ENCODE measurements at places on chromosomes 1 and 21.

DNA sequence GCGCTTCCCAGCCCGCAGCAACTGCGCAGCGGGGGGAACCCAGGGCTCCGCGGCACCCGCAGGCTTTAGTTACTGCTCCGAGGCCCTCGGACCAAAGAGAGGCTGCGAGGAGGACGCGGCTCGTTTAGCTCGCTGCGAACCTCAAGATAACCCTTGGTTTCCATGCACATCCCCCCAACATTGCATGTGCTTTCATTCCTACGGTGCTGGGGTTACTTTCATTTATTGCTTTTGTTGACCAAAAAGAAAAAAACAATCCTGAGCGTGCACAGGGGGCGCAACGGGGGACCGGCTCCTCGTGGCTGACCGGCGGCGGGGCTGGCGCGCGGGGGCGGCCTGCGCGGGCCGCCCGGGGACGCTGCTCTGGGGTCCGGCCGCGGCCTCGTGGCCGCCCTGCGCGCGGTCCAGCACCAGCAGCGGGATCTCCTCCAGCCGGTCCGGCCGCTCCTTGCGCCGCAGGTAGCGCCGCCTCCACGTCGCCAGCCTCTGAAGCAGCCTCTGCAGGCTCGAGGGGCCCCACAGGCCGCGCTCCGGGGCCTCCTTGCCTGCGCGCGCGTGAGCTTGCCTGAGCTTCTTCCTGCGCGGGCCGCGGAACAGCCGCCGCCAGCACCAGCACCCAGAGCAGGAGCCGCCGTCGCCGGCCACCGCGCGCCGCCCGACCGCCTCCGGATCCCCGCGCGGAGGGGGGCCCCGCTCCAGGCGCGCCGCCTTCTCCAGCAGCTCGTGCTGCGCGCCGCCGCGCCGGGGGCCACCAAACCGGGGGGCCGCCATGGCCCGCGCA, 77.4 kb downstream of the DESI2 start:
- DNase-seq, result peak; percentile 58

DNA sequence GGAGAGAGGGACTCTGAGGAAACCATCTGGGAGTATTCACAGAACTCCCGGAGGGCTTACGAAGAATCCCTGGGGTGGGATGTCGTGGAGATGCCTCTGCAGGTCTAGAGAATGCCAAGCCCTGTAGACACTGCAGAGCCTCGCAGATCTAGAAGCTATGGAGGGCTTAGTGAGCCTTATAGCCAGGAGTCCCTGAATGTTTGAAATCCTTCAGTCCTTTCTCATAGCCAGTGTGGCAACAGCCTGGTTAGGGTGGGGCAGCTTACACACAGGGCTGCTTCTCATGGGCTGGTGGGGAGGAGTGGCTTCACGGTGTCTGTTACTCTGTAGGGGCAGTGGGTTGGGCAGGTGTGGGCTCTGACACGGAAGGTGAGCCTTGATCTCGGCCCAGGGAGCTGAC, 44.2 kb upstream of the KDM4A start:
- DNase-seq, result no peak

DNA sequence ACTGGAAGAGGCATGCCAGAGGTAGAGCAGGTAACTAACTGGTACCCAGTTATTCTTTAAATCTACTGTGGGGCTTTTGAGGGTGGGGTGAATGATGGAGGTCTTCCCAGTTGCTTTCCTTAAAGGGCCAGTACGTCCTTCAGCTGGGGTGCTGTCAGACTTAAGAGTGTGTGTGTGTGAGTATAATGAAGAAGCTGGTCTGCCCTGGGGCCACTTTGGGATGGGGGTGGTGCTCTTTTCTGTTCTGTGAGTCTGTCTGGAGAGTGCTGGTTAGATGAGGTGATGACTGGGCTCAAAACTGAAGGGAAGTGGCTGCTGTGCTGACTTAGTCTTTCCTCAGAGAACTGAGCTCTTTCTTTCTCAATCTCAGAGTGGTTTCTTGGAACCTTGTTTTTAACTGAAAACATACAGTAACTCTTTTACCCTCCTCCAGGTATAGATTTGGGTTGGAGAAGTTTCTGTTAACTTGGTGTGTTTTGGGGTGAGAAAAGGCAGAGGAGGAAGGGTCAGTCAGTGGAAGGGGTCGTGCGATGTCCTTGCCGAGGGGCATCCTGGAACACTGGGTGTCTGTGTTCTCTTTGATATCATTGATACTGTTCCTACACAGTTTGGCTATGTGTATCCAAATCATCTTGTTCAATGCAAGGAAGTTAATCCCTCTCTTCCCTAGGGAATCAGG, 746 bp downstream of the MACF1 start:
- peak; percentile 40 for DNase-seq

DNA sequence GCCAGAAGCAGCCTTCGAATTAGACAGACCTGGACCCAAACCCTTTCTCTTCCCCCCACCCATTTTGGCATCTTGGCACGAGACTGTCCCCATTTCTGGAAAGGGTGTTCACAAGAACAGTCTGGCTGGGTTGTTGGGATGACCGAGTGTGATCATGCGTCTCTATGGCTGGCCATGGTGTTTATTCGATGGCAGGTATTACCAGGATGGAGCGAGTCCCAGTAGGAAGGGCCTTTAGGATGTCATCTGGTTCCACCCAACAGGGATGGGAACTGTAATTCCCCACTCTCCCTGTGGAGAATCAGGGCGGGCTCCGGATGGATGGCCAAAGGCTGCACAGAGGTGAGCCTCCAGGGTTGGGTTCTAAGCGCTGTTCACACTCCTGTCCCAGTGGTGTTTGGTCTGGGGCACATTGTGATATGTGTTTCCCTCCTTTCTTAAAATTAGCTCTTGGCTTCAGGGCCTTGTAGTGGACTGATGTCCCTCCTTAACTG, 33.4 kb upstream of the ATP5PO start:
- DNase-seq, result no peak

GRCh38 chr1:195735140-195735539, 873.1 kb downstream of the KCNT2 start:
- DNase-seq, result no peak

GRCh38 chr1:116415699-116416533, 42.9 kb downstream of the ATP1A1 start:
- DNase-seq, result no peak

DNA sequence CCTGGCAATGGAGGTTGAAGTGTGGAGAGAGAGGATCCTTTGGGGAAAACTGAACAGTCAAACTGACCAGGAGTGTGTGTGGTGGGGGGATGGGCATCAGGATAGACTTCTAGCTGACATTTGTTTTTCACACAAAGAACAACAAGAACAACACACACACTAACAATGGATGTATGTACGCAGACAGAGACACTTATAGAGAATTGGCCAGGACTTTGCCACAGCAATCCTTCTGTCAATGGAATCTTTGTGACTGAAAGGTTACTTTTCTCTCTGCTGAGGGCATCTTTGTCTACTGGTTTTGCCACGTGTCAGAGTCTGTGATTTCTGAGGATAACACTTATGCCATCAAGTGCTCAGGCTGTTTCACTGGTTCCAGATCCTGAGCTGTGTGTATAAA, 12.4 kb upstream of the FCGR2A start:
- no peak for DNase-seq

GRCh38 chr1:11634365-11635192, 19.6 kb downstream of the FBXO2 start:
- no peak for DNase-seq

GRCh38 chr1:230112131-230112701, 45.2 kb downstream of the GALNT2 start:
- DNase-seq, result no peak

GRCh38 chr1:38027201-38028104, 14.9 kb downstream of the UTP11 start:
- no peak for DNase-seq

GRCh38 chr21:36166705-36167104, 10.1 kb downstream of the DOP1B start:
- DNase-seq, result no peak

- no peak for DNase-seq
Observed at GRCh38 chr1:218317061-218317460, 28.1 kb upstream of the TGFB2 start.

- no peak for DNase-seq
Observed at GRCh38 chr1:30816211-30817076, 58.9 kb upstream of the LAPTM5 start.

- no peak for DNase-seq
Observed at GRCh38 chr1:26021647-26022403, at the start of gene EXTL1. TSS of gene EXTL1 (plus strand) at chr1:26021775. CDS start at chr1:26022647, 872 bp downstream.

DNA sequence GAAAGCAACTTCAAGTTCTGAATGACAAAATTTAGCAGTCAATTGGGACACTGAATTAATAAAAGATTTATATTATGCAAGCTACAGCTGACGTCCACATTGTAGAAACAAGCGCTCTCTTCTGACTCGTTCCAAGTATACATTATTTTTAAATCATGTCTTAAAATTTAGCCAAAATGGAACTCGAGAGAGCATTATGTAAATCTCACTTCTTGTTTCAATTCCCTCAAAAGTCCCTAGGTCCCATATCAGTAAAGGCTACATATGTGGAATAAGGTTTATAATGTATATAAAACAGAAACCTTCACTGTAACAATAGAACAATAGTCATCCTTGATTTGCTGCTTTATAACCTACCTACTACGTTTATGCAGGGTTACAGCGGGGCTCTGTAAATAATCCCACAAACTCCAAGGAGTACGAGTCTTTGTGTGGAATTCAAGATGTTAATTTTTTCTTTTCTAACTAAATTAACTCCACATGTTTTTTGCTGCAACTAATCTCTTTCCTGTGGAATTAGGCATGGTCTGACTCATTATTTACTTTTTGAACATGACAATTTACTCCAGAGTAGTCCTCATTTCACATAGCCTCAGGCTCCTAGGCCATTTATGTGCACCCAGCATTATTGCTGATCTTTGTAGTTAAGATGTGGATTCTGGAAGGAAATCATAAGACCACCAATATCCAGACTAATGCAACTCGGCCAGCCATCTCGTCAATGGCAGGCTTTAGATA, 785.1 kb downstream of the LTN1 start:
- DNase-seq, result no peak

DNA sequence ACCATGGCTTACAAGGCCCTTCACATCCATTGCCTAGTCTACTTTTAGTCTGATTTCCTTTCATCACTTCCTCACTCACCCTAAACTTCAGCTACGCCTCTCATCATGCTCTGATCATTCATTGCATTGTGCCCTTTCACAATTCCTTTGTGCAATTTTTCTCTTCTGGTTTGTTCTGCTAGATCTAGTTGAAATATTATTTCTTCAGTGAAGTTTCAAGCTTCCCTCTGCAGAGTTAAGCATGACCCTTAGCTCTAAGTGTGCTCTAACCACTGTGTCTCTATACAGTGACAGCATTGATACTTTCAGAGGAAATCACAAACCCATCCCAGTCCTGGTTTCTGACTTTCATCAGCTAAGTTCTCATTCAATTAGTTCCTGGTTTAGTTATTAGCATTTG, 166.1 kb downstream of the PLA2G4A start:
- DNase-seq, result no peak

DNA sequence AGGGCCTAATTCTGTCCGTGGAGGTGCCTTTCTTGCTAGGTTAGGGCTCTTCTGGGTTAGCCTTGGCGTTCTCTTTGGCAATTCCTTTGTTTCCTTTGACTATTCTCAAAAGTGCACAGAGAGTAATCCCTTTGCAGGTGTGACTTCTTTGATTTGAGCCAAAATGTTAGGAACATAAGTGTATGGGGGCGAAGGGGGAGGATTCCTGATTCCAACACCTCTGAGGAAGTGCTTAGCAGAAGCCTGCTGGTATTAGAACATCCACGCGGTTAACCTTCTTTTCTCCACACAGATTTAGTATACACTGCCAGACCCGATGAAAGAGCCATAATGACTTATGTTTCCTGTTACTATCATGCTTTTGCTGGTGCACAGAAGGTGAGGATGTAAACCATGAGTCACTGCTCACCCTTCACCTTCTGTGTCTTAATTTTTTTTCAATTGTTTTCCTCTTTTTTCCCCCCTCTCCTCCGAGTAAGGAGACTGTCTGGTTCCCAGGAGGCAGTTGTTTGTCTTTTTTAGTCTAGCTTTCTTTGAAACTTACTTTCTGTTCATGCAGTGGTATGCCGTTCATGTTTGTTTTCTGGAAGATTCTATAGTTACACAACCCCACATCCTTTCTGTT, 48.0 kb downstream of the ACTN2 start:
- DNase-seq, result no peak

GRCh38 chr1:223652436-223652941, 13.0 kb downstream of the CAPN8 start:
- DNase-seq, result no peak

GRCh38 chr21:34807146-34807880, 138.5 kb downstream of the CLIC6 start:
- DNase-seq, result peak; percentile 53

DNA sequence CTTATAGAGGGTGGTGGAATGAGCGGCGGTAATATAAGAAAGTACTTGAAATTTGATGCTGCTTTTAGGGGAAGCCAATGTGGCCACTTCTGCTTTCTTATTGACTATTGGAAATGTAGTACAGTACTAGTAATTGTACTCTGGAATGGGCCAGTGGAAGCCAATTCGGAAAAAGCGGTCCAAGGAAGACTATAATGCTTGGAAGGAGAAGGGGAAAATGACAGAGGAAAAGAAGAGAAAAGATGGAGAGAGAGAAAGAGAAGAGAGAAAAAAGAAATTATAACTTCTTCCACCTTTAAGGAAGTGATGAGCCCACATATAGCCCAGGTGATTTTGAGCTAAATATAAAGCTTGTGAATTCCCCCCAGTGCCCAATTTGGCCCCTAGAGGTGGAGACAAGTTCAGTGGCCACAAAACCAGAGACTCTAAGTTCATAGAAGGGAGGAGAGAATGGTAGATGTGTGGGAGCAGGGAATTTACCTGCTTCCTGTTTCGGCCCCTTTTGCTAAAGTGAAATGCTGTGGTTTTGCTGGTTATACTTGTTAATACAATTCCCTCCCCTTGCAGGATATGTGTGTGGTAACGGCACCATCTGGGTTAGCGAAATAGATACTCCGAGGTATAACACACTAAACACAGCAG, 35.7 kb upstream of the DUSP10 start:
- no peak for DNase-seq

- DNase-seq, result peak; percentile 49
Observed at GRCh38 chr1:34929853-34930701, 627 bp upstream of the DLGAP3 start.

DNA sequence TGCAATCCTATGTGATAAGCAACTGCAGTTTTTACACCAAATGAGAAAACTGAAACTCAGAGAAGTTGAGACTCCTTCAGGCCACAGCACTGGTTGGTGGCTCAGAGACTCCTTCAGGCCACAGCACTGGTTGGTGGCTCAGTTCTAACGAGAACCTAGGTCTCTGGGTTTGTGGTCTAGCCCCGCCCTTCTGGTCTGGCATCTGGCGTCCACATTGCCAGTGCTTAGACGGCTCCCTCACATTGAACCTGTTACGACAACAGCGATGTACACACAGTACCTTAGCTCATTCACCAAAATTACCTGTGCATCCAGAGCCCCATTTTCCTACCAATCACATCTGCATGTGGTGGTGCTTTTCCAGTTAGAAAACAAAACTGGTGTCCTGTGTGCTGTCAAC, 66.1 kb downstream of the NID1 start:
- DNase-seq, result peak; percentile 80

DNA sequence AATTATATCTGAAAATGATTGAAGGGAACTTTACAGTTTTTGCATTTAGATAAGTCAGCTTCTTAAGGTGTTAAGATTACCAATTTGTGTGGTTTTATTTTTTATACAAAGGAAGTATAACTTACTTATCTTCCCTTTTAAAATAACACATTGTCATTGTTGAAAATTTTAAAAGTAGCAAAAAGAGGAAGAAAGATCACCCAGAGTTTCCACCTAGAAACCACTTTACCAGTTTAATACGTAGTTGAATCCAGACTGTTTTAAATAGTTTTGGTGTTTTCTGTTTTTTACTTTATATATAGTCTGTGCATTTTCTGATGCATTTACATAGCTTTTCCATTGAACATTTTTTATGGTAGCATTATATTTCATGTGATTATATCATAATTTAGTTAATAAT, 6.1 kb downstream of the CCDC18 start:
- no peak for DNase-seq

All from stimulated activated effector memory CD8-positive, alpha-beta T cell treated with anti-CD3 and anti-CD28 coated beads, Interleukin-12 subunit alpha, Interleukin-12 subunit beta, amount 100 ng/mL, for 72 hours (primary cell).